Osteoblast (primary cell): ENCODE measurements at places on chromosomes 3 and 15. TPM values are rescaled to one million over a fixed set of nuclear protein-coding genes. Genes with fewer than 3 reads are reported as not detected.

Gene CLSTN2
- total RNA-seq, result under 0.01 TPM in 2 replicates

Gene GMPS
- 41.3 and 43.9 TPM in 2 replicates for total RNA-seq

Gene HYAL1
- under 0.01 and 0.59 TPM in 2 replicates for total RNA-seq

Gene NPHP3
- total RNA-seq, result 41.3 and 44.2 TPM in 2 replicates

Gene GPR27
- total RNA-seq, result under 0.01 TPM in 1 of 2 replicates, not detected in the other

Gene ZNF770
- 33.9 and 34.7 TPM in 2 replicates for total RNA-seq

Gene RNF7
- total RNA-seq, result 48.1 and 52.2 TPM in 2 replicates

Gene LRRC34
- 2.2 and 2.4 TPM in 2 replicates for total RNA-seq

Gene RHOV
- total RNA-seq, result 0.36 TPM in 1 of 2 replicates, not detected in the other

Gene OSBPL10
- total RNA-seq, result 25.0 and 29.0 TPM in 2 replicates

Gene MCF2L2
- under 0.01 TPM in 2 replicates for total RNA-seq

Gene PLSCR4
- total RNA-seq, result 54.6 and 77.8 TPM in 2 replicates

GRCh38 chr3:143234526-143234925, 115.0 kb downstream of the CHST2 start:
- H3K27me3 ChIP-seq, result peaks cover 4% of the 10 kb centered on the region
- H3K27ac ChIP-seq, result no peak overlapping the region
- H3K4me1 ChIP-seq, result no peaks in the 10 kb centered on the region
- no peaks in the 10 kb centered on the region for H3K36me3 ChIP-seq
- no peak overlapping the region for H3K4me3 ChIP-seq

DNA sequence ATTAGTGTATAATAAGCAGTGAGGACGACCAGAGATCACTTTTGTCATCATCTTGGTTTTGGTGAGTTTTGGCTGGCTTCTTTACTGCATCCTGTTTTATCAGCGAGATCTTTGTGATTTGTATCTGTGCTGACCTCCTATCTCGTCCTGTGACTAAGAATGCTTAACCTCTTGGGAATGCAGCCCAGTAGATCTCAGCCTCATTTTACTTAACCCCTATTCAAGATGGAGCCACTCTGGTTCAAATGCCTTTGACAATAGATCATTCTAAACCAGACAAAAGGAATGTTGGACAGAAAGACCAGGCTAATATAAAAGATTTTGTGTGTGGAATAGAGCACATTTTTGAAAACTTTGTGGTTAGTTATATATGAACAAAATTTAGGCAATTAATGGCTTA, 618.5 kb upstream of the BCHE start:
- H3K4me1 ChIP-seq, result no peaks in the 10 kb centered on the region
- H3K4me3 ChIP-seq, result no peak overlapping the region
- H3K36me3 ChIP-seq, result no peaks in the 10 kb centered on the region
- DNase-seq, result no peak
- H3K27ac ChIP-seq, result no peak overlapping the region
- H3K27me3 ChIP-seq, result no peaks in the 10 kb centered on the region

DNA sequence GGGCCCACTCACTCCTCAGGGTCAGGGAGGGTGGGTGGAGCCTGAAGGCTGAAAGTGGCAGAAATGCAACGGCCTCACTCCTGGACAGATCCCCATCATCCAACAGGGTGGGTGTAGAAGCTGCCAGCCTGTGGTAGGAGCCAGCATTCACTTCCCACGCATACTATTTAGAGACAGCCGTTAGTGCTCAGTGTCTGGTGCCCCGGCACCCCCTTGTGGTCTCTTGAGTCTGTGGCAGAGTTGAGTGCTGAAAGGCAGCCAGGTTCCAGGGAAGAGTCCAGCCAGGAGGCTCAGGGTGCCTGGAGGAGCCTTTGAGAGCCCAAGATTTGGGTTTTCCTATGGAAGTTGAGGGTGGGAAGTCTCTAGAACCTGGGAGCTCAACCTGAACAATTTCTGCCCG, 2.1 kb upstream of the GNAT1 start:
- H3K27me3 ChIP-seq, result peaks cover 15% of the 10 kb centered on the region
- DNase-seq, result peak; percentile 99
- H3K4me3 ChIP-seq, result no peak overlapping the region
- no peak overlapping the region for H3K27ac ChIP-seq
- H3K4me1 ChIP-seq, result peaks cover 4% of the 10 kb centered on the region

- no peak overlapping the region for H3K27ac ChIP-seq
- peak; percentile 46 for DNase-seq
- H3K4me3 ChIP-seq, result no peak overlapping the region
- no peaks in the 10 kb centered on the region for H3K27me3 ChIP-seq
- H3K36me3 ChIP-seq, result peaks cover 2% of the 10 kb centered on the region
- no peaks in the 10 kb centered on the region for H3K4me1 ChIP-seq
Observed at GRCh38 chr3:122403489-122403888, 12.4 kb downstream of the WDR5B start.

DNA sequence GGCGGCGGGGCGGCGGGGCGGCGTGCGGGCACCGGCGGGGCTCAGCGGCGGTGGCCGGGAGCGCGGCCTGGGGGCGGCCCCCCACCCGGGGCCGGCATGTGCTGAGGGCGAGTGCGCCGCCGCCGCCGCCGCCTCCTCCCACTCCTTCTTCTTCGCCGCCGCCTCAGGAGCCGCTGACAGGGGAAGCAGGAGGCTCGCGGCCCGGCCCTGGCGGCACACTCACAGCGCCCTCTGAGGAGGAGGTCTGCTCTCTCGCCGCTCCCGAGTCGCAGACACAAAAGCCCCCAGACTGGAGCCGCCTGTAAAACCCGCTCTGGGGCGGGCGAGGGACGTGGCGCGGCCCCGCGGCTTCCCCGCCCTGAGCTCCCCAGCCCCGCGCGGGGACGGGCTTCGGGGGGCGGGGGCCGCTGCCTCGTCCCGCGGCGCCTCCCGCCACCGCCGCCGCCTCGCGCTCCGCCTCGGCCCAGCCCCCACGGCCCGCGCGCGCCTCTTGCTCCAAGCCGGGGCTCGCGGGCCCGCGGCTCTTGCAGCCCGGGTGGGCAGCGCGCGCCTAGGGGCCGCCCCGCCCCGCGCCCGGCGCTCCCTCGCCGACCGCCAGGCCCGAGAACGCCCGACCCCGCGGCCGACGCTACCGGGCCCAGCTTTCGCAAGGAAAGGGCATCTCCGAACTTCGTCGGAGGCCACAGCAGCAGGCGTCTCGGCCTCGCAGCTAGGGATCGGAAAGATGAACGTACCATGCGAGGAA, at the start of gene PYGO1:
PYGO1 (minus strand) TSS at position 276 of the 745 bp plus-strand sequence. CDS start 462 bp downstream, outside the sequence.
- no peaks in the 10 kb centered on the region for H3K36me3 ChIP-seq
- H3K27me3 ChIP-seq, result no peaks in the 10 kb centered on the region
- peaks cover 11% of the 10 kb centered on the region for H3K4me1 ChIP-seq
- DNase-seq, result peak; percentile 98
- peak within 1 kb of the TSS; percentile 87 for H3K4me3 ChIP-seq

GRCh38 chr3:71061037-71061436, 522.5 kb downstream of the FOXP1 start:
- DNase-seq, result no peak
- no peaks in the 10 kb centered on the region for H3K27me3 ChIP-seq
- H3K36me3 ChIP-seq, result no peaks in the 10 kb centered on the region
- H3K27ac ChIP-seq, result peak overlapping the region; percentile 98
- peak overlapping the region; percentile 84 for H3K4me3 ChIP-seq

- no peaks in the 10 kb centered on the region for H3K36me3 ChIP-seq
- no peaks in the 10 kb centered on the region for H3K4me1 ChIP-seq
- no peak overlapping the region for H3K4me3 ChIP-seq
- no peak overlapping the region for H3K27ac ChIP-seq
- DNase-seq, result no peak
Observed at GRCh38 chr3:123404391-123404790, 44.5 kb downstream of the ADCY5 start.

DNA sequence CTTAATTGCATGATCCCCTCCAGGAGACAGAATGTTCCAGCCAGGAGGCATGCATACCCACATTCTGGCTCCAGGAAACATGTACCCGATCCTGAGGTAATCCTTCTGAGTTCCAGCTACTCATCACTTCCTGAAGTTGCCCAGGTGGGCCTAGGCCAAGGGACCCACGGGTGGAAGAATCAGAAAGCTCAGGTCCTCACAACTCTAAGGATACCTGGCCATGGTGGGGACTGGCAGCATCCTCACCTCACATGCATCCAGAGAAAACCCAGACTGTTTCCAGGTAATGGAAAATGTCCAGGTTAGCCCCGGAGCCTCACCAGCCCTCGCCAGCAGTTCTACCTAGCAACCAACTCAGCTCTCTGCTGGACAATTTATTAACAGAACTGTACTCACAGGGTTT, 78.2 kb downstream of the DAPK2 start:
- H3K4me3 ChIP-seq, result no peak overlapping the region
- H3K36me3 ChIP-seq, result no peaks in the 10 kb centered on the region
- no peak for DNase-seq
- H3K27ac ChIP-seq, result no peak overlapping the region

GRCh38 chr3:191649626-191650025, 188.7 kb downstream of the PYDC2 start:
- no peaks in the 10 kb centered on the region for H3K4me1 ChIP-seq
- H3K27ac ChIP-seq, result no peak overlapping the region
- H3K4me3 ChIP-seq, result no peak overlapping the region
- H3K27me3 ChIP-seq, result no peaks in the 10 kb centered on the region
- DNase-seq, result no peak

DNA sequence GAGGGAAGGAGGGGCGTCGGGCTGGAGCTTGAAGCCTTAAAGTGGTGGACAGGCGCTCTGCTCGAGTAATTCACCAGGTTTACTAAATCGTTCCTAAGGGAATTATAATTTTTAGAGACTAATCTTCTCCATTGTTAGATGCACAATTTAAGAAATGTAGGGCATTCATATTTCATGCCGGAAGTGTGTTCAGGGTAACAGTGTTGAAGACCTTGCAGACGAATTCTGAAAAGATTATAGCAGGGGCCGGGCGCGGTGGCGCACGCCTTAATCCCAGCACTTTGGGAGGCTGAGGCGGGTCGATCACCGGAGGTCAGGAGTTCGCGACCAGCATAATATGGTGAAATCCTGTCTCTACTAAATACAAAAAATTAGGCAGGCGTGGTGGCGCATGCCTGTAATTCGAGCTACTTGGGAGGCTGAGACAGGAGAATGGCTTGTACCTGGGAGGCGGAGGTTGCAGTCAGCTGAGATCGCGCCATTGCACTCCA, 365 bp upstream of the GTF2A2 start:
- peaks cover 17% of the 10 kb centered on the region for H3K4me1 ChIP-seq
- DNase-seq, result no peak
- H3K36me3 ChIP-seq, result peaks cover 24% of the 10 kb centered on the region
- no peaks in the 10 kb centered on the region for H3K27me3 ChIP-seq
- peak overlapping the region; percentile 91 for H3K4me3 ChIP-seq

DNA sequence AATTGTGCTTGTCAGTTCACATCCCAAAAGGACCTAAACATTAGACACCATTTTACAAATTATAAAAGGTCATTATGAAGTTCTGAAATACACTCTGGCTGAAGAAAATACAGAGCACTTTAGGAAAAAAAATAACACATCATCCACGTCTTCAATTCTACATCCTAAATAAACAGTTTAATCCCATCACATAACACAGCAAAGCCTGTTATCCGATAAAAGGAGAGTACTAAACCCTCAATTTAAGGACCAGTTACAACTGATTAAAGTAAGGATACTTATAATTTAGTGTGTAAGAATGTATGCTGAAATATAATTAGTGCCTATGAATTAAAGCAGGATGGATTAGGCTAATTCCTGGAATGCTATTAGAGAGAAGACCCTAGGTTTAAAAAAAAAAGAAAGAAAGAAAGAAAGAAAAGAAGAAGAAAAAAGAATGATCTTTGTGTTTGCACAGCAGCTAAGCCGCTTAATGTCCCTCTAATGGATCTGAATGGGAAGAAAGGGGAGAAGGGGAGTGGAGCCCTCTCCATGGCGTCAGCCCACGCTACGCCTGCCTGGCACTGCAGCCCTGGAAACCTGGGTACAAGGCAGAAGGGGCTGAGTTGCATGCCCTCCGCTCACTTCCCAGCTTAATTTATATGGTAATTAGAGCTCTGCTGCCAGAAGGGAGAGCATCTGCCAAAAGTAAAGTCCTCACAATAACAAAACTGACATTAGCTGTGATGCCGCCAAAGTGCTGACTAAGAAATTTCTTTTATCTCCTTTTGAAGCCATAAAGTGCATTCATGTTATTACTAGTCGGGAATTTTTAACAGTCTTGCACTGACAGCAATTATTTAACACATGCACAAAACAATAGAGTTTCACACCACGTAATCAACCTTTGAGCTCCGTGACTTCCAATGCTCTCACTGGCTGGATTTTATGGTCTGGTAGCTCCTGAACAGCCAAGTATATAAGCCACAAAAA, 90.0 kb downstream of the FSIP1 start:
- no peak overlapping the region for H3K4me3 ChIP-seq
- DNase-seq, result no peak
- H3K27ac ChIP-seq, result no peak overlapping the region
- no peaks in the 10 kb centered on the region for H3K4me1 ChIP-seq
- no peaks in the 10 kb centered on the region for H3K36me3 ChIP-seq
- H3K27me3 ChIP-seq, result no peaks in the 10 kb centered on the region

DNA sequence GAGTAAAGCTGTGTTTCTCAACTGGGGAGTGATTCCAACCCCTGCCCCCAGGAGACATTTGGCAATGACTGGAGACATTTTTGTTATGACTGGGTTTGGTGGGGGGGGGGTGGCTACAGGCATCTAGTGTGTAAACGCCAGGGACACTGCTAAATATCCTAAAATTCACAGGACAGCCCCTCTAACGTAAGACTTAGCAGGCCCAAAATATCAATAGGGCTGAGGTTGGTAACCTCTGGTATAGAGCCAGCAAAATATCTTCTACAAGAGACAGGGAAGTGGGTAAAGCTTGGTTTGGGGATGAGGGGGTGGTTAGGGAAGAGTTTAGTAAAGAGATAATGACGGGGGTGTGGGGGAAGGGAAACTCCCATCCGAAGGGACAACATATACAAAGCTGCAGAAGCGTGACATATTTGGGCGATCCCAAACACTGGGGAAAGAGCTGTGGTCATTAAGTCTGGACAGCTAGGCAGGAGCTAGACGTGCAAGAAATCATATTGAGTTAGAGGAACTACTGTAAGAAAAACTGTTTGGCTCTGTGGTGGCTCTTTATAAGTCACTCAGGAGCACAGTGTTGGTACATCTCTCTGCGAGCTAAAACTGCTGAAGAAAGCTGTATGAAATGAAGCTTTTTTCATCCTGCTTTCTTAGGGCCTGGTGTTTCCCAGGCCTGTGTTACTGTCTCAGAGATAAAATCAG, 697 bp upstream of the TRIM69 start:
- peak overlapping the region; percentile 27 for H3K27ac ChIP-seq
- no peak for DNase-seq
- H3K36me3 ChIP-seq, result peaks cover 5% of the 10 kb centered on the region
- no peaks in the 10 kb centered on the region for H3K27me3 ChIP-seq
- peak overlapping the region; percentile 15 for H3K4me3 ChIP-seq

DNA sequence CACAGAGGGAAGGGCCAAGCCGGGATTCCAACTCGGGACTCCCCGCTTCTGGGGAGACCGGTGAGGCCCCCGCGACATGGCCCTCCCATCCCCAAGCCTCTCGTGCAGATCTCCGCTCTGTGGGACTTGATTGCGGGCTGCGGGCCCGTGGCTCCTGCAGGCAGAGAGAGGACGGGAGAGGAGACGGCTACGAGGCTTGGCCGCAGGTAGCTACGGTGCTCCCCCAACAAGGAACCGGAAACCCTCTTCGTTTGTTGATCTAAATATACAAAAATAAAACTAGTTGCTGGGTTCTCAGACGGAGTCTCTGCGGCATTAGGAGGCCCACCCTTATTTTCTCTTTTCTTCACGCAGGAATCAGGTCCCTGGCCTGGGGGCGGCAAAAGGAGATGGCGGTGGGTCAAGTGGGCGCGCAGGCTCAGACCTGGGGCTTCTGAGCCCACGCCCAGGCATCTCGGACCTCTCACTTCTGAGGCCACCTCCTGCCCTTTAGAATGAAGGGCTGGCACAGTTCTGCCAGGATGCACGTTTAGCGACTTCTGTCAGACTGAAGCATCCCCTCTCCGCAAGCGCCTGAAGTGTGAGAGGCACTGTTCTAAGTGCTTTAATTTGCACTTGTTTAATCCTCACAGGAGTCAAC, 10.9 kb downstream of the GNB5 start:
- peaks cover 9% of the 10 kb centered on the region for H3K4me1 ChIP-seq
- no peaks in the 10 kb centered on the region for H3K27me3 ChIP-seq
- peak overlapping the region; percentile 84 for H3K4me3 ChIP-seq
- H3K27ac ChIP-seq, result peak overlapping the region; percentile 32
- no peaks in the 10 kb centered on the region for H3K36me3 ChIP-seq
